ENCODE measurements at places on chromosomes 3 and 15.
A peak's percentile ranks its signal among the peaks of the same experiment; 100 is the strongest.

- DNase-seq, result no peak
Observed at GRCh38 chr3:50263478-50264382, 5.2 kb upstream of the SEMA3B start.

- DNase-seq, result no peak
Observed at GRCh38 chr3:152321955-152322377, 53.2 kb downstream of the MBNL1 start.

DNA sequence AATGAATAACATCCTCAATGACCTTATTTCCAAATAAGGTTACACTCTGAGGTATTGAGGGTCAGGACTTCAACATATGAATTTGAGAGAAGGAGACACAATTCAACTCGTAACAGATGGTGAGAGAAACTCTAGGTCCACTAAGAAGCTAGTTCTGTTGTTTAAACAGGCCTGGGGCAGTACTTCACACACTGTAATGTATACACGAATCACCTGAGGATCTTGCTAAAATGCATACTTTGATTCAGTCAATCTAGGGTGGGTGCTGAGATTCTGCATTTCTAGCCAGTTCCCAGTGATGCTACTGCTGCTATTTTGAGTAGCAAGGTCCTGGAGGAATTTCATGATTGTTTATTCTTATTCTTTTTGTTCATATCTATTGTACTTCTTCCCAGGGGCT is 186.8 kb downstream of the SATB1 start:
- no peak for DNase-seq

DNA sequence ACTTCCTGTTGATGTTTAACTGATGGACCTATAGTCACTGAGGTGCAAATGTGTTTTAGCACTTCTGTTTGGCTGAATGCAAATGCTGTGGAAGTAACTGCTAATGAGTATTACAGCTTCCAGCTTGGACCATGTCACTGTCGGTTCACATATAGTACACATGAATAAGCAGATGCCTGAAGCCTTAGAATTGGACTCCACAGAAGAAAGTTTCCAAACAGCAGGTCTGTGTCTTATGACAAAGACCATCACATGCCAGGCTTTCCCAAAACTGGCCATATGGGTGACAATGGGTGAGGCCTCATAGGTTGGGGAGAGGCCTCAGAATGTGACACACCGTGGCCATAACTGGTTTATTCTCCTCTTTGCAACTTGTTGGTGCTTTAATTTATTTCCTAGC is 241.8 kb downstream of the WNT5A start:
- no peak for DNase-seq

- no peak for DNase-seq
Observed at GRCh38 chr15:59432389-59432788, 5.6 kb upstream of the FAM81A start.

DNA sequence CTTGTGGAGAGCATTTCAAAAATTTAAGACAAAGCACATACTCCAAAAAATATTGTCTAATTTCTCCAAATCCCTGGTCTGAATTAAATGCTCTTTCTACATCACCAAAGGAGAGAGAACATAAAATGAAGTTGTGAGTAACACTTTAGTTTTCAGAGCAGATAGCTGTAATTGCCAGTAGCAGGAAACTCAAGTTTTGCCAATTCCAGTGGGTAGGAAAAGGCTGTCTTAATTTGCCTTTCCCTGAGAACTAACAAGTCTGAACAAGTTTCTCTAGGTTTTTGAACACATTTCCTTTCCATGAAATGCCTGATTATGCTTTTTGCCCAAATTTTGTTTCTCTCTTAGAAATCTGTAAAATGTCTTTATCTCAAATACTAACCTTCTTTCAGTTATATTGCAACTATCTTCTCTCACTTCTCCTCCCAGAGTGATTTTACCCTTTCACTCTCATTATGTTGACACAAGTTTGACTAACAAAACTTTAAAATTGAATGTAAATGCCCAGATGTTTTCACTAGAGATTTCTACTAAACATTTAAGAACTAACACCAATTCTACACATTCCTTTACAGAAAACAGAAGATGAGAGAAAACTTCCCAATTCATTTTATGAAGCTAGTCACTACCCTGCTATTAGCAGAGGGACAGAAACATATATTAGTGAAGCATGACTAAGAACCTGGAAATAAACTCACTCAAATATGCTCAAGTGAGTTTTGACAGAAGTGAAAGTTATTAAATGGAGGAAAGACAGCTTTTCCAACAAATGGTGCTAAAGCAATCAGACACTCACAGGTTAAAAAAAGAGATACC is 38.4 kb downstream of the RFX7 start:
- DNase-seq, result peak; percentile 22

DNA sequence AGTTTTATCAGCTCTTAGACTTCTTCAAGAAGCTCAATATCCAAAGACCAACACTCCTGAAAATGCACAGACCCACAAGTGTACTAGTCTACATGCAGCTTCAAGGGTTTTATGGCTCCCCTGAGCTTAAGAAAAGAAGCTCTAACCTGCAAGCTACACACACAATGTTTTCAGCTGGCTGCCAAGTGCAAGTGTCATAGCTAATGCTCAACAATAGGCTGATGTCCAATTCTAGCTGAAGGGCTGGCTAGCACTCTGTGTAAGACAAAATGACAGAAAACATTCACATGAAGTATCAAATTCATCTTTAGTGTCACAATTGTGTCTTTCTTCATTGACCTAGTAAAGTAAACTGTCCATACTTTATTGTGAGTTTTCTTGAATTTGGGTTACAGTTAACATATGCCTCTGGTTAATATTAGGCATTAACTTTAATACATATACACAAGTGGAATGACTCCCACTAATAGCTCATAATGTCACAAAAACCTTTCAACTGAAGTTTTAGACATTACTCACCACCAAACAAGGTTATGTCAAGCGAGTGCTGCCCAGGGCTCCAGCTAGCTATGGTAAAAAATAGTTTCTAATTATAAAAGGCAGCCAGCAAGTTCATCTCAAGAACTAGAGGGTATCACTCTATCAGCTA is 15.1 kb downstream of the ABI3BP start:
- DNase-seq, result no peak

GRCh38 chr3:55127565-55127964 is 199.7 kb upstream of the LRTM1 start:
- DNase-seq, result no peak

- no peak for DNase-seq
Observed at GRCh38 chr3:9781978-9782603, 10.2 kb downstream of the TADA3 start.

DNA sequence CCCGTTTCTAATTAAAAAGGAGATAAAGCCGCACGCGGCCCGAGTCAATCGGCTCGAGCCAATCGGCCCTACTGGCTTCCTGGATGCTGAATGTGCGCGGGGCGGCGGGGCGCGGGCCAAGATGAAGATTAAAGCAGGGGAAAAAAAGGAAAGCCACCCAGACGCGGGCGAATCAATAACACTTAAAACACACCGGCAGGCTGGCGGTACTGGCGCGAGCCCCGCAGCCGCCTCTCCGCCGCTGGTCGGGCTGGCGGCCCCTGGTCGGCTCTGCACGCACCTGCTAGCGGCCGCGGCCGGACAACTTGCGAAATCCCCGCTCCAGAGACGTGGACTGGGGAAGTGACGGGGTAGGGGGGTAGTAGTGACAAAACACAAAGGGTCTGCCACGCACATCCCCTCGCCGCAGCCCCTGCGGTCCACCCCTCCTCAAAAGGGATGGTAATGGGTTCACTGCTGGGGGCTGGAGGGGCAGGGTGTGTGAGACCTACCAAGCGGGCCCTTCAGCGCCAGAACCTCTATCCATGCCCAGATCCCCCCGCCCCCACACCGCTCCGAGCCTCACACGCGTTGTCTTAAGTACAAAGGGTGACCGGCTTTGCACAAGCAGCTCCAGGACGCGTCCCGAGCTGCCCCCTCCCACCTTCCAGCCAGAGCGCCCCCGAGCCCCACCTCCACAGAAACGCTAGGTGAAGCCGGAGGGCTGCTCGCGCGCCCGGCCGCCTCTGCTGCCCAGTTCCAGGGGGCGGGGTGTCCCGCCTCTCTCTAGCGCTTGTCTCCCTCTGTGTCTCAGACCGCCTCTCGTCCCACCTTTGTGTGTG is 1.4 kb downstream of the WNT7A start:
- DNase-seq, result no peak

GRCh38 chr3:99505200-99505599 is 133.2 kb upstream of the COL8A1 start:
- DNase-seq, result no peak

DNA sequence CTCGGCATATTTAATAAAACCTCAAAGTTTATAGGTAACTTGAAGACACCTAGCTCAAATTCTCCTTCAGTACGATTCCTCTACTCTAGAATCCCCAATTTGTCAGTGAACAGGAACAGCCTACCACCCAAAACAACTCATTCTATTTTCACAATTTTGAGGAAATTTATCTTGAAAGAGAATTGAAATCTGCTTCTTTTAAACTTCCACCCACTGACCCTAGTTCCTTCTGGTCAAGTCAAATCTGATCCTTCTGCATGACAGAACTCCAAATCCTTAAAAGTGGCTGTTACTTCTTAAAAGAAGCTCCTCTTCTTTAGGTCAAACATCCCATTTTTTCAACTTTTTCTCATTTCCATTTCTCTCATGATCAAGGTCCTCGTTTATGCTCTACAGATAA is 4.4 kb downstream of the GABPB1 start:
- no peak for DNase-seq

- DNase-seq, result no peak
Observed at GRCh38 chr3:43087249-43087776, 18.6 kb downstream of the POMGNT2 start.

DNA sequence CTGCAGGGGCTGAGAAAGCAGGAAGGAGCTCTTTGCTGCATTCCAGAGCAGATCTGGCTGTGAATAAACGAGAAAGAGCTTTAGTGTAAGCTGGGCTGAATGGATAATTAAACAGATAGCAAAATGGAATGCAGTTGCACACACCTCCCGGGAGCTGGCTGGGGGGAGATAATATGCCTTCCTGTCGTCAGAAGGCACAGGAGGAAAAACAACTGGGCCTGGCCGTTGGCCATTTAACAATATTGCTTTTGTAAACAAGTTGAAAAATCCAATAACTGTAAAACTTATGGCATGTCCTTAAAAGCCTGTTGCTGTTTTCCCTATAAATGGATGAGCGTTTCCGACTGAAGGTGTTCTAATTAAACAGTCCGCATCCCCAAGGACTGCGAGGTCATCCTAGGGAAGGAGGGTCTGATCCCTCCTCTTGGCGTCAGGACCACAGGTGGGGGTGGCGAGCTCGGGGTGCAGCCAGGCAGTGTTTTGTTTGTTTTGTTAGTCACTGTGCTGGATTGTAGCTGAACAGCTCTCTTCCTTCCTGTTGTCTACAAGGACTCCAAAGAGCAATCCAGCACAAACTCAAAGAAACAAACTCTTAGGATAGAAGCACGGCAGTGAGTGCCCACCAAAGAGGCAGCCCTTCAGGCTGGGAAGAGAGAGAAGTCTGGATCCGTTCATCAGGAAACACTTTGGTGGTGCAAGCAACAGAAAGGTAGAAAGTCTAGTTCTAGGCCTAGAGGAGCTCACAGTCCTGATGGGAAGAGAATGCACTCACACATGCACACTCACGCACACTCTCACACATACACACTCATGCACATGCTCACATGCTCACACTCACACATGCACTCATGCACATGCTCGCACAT is 133.4 kb upstream of the SMAD3 start:
- peak; percentile 34 for DNase-seq

DNA sequence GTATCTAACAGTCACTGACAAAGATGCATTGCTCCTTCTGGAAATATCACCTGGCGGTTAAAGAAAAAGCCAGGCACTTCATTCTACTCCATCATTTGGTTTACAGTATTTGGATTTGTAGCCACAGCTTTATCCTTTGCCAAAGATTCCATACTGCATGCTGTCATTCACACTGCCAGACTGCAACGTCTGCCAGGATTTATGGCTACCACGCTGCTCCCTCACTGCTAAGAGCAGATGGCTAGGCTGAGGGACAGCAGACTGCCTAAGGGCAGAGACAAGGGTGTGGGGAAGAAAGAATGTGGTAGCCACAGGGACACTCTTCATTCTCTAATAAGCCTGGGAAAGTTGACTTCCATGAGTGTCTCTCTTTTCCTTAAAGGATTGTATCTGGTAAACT is 1047.0 kb downstream of the TUSC7 start:
- DNase-seq, result no peak

- DNase-seq, result no peak
Observed at GRCh38 chr15:81052046-81052445, 51.3 kb downstream of the TLNRD1 start.

- no peak for DNase-seq
Observed at GRCh38 chr15:80099241-80099640, 39.8 kb downstream of the ZFAND6 start.

DNA sequence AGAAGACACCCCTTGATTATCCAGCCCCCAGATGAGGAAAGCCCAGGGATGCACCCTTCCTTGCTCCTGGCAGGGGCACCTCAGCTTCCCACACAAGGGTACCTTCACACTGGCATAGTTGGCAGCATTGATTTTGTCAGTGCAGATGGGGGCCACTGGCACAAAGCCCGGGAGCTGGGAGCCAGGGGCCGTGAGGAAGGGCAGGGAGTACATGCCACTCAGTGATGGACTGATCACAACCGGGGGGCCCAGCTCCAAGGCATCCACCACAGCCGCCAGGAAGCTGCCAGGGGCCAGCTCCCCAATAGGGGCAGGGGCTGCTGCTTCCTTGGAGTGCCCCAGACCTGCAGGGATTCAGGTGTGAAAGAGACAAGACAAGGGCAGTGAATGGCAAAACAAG is 2.6 kb upstream of the PCBP4 start:
- DNase-seq, result no peak

GRCh38 chr3:166322391-166322790 is 485.2 kb upstream of the BCHE start:
- DNase-seq, result no peak

GRCh38 chr3:190556351-190556750 is 42.5 kb downstream of the IL1RAP start:
- no peak for DNase-seq

- DNase-seq, result no peak
Observed at GRCh38 chr3:177141899-177142646, 55.2 kb downstream of the TBL1XR1 start.

Measured in GM04503 (cell line).